PC-9 (cell line): ENCODE measurements at places on chromosomes 5 and 9.

- no peak for DNase-seq
Observed at GRCh38 chr9:135639196-135639595, at the start of gene GLT6D1. TSS of gene GLT6D1 (minus strand) at chr9:135639540. CDS start at chr9:135639187, 353 bp downstream.

GRCh38 chr5:126778675-126779403, 1.9 kb downstream of the LMNB1 start:
- DNase-seq, result no peak

DNA sequence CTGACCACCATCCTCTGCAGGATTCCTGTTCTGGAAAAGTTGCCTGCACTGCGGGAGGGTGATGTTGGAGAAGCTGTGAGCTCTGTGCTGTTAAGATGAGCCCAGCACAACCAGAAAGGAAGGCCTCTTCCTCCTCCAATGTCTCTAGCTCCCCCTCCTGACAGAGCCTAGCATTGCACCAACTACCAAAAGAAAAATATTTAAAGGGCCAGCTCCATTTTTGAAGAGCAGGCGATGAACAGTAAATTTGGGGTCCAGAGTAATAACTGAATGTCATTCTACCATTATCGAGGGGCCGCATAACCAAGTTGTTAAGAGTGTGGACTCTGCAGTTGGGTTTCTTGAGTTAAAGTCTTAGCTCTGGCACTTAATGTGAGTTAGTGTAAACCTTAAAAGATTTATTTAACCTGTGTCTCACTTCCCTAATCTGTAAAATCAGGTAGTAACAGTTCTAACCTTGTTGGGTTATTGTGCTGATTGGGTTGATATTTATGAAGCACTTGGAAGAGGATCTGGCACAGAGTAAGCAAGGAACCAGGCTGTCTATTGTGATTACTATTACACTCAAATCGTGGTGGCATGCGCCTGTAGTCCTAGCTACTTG, 3.9 kb downstream of the TEX53 start:
- peak; percentile 60 for DNase-seq

DNA sequence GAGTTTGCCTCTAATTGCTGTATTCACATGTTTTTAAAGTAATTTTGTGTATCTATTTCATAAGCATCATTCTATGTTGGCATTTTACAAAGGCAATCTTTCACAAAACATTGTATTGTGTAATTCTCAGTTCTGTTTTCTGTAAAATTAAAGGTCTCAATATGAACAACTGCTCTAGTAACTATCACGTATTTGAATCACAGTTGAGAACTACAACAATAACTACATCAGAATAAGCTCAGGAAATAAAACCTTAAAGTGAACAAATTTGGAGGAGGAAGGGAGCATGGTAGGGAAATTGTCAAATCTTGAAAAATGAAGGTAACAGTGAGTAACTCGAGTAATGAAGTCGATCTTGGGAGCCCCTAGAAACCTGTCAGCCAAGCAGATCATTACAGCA, 22.5 kb upstream of the CAMK4 start:
- DNase-seq, result no peak

DNA sequence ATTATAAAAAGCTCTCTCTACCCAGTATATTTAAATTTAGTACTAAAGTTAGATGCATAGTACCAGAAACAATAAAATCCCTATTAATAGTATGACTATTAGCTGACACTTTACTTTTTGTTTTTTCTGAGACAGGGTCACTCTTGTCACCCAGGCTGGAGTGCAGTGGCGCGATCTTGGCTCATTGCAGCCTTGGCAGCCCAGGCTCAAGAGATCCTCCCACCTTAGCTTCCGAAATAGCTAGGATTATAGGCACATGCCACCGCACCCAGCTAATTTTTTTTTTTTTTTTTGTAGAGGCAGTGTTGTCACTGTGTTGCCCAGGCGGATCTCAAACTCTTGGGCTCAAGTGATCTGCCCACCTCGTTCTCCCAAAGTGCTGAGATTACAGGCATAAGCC, 8.0 kb downstream of the CCNG1 start:
- DNase-seq, result no peak

- peak; percentile 48 for DNase-seq
Observed at GRCh38 chr9:21096172-21096900, 18.6 kb upstream of the IFNB1 start.

- DNase-seq, result no peak
Observed at GRCh38 chr5:181281077-181281983, 20.4 kb upstream of the TRIM52 start.

DNA sequence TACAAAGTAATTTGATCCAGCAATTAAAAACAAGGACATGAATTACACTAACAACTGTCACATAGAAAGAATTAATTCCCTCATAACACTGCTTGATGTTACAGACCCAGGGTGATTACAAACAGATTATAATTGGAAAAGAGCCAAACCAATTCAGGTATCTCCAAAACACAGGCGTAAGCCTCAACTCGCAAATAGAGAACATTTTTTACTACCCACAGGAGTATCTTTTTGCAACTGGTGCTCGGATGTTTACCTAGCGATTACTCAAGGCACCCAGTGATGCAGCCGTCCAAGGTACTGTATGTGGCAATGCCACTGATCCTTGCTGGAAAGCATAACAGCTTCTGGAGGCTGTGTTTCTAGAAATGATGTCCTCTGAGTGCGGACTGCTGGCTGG, 386.1 kb upstream of the KIF2A start:
- no peak for DNase-seq

DNA sequence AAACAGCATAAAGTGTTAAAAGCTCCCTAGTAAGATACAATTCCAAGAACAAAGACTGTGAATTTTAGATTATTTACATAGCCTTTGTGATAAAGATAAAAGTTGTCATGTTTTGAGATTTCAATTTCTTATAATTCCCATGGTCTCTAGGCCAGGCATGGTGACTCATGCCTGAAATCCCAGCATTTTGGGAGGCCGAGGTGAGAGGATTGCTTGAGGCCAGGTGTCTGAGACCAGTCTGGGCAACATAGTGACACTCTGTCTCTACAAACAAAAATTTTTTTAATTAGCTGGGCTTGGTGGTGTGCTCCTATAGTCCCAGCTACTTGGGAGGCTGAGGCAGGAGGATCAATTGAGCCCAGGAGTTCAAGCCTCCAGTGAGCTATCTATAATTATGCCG, 48.1 kb downstream of the BDP1 start:
- DNase-seq, result no peak

- peak; percentile 15 for DNase-seq
Observed at GRCh38 chr5:78537821-78538220, 110.8 kb downstream of the LHFPL2 start.

DNA sequence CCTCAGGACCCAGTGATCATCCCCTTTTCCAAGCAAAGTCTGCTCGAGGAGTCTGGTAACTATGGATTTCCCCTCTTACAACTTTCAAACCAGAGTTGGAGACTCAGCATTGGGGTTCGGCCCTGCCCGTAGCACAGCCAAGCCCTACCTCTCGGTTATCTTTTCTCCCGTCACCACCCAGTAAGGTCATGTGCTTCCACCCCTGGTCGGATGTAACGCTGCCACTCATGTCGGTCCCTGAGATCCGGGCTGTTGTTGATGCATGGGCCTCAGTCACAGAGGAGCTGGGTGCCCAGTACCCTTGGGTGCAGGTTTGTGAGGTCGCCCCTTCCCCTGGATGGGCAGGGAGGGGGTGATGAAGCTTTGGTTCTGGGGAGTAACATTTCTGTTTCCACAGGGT, 1.2 kb downstream of the GALT start:
- DNase-seq, result no peak

DNA sequence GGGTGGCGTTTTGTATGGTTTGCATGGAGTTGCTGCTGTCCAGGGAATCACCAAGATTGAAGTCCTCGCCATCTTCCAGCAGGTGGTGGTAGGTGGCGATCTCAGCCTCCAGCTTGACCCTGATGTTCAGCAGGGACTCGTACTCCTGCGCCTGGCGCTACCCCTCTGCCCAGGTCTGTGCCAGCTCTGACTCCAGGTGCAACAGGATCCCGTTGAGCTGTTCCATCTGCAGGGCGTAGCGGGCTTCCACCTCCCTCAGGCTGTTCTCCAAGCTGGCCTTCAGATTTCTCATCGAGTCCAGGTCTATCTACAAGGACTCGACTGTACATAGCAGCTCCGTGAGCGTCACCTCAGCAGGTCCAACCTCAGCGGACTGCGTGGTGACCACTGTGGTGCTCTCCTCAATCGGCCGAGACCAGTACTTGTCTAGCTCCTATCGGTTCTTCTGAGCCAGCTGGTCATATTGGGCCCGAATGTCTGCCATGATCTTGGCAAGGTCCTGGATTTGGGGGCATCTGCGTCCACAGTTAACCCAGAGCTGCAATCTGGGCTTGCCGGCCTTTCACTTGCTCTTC, 1584.8 kb upstream of the ACO1 start:
- no peak for DNase-seq

DNA sequence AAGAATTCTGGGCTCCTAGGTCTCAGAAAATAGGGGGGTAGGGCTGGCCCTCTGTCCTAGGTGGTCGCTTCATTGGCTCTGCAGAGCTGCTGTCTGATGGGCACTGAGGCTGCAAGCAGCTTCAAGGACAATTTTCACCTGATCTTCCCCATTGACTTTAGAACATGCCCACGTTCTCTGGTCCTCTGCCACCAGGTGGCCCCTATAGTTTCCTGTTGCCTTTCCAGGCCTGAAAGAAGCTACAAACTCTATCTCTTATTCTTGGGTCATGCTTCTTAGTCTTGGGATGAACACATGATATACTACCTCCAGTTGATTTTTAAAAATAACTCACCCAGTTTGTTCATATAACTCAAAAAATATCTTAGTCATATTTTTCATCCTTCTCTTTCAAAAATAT, 26.3 kb downstream of the SPZ1 start:
- DNase-seq, result peak; percentile 47

GRCh38 chr9:114924327-114924726, 6.1 kb downstream of the TNFSF8 start:
- DNase-seq, result no peak

DNA sequence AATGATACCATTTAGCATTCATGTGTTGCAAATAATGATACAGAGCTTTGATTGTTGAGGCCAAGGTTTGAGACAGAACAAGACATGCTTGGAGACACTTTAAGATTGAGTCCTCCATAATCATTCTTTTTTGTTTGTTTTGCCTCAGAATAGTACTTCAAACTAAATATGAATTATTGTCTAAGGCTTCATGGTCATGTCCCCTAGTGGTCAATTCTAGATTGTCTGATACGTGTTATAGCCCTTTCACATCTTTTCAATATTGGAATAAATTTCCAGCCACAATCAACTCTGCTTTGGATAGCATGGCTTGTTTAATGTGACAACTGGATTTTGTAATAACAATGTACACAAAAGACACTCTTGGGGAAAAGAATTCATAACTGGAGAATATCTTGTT, 64.2 kb downstream of the PRLR start:
- DNase-seq, result no peak

- DNase-seq, result no peak
Observed at GRCh38 chr9:134923466-134923865, 5.8 kb upstream of the FCN1 start.

DNA sequence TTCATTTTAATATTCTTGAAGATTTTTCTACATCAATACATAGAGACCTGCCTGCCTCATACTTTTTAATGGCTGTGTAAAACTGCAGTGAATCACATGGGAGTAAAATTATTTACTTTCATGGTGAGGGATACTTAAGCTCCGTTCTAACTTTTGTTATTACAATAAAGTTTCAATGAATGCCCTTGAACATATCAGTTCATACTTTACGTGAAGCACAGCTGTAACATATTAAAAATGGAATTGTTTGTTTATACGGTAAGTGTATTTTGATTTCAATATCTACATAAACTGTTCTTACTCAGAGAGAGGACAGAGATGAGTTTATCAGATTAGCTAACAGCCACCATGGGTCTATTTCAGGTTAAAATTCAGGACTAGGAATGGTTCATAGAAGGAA, 155.1 kb downstream of the NR3C1 start:
- DNase-seq, result peak; percentile 13

- DNase-seq, result no peak
Observed at GRCh38 chr5:157343842-157344790, 78.2 kb downstream of the CYFIP2 start.

- no peak for DNase-seq
Observed at GRCh38 chr5:140569197-140569596, 4.6 kb downstream of the SLC35A4 start.

DNA sequence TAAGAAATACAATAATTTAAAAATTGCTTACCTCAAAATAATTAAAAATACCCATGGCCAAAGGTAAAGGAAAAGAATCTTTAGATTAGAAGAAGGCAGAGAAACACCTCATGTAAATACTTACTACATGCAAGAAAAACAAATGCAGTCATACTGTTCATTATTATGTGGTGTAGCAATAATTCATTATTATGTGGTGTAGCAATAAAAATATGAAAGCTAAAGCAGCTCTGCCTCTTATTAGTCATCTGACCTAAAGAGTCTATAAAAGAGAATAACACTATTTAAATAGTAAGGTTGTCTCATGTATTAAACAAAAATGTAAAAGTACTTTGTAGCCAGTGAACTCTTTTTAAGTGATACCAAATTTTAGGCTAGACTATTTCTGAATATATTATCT, 6.6 kb downstream of the DTWD2 start:
- DNase-seq, result no peak

DNA sequence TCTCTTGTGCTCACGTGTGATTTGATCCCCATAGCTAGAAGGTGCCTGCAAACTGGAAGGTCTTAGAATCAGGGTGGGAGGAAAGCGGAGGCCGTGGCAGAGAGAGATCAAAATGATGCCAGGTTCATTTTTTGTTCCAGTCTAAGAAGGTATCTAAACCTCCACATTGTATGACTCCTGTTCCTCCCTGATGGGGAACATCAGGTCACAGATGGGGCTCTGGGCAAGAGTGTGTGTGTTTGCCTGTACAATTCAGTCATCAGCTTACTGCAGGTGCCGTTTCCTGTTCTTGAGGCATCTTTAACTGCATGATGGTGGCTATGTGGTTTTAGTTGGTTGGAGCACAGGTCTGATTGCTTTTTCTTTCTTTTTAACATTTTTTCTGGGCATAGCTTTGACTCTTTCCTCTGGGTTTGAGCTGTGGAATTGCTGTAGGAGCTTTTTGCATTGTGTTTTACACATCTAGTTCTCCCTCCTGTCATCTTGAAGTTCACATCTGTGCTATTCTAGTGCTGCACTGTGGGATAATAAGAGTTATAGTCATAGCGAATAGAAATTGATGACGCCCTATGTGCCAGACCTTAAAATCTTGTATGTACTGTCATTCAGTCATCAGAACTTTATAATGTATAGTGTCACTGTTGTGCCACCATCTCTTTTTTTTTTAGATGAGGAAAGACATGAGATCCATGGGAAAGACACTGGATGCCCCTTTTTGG, 30.8 kb downstream of the ARHGAP26 start:
- no peak for DNase-seq

GRCh38 chr9:88017096-88017495, 42.8 kb upstream of the CDK20 start:
- no peak for DNase-seq

- DNase-seq, result no peak
Observed at GRCh38 chr5:36985387-36985786, 108.8 kb downstream of the NIPBL start.
